ENCODE measurements at places on chromosomes 7 and 10.

DNA sequence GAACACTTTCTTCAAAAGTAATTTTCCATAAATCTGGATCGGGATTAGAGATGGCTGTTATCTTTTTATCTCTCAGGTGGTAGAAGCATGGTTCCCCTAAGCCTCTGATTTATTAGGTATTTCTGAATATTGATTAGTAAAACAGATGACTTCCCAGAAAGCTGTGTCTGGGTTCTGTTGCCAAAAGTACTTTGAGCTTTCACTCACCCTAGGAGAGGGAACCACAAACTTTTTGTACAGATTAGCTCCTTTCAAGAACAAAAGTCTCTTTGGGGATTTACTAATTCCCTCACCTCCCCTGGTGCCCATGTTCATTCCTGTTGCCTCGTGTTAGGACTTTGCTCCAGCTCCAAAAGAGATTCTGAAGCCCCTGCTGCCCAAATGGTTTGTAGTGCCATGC lies 46.7 kb upstream of the STRIP2 start:
- DNase-seq = no peak

DNA sequence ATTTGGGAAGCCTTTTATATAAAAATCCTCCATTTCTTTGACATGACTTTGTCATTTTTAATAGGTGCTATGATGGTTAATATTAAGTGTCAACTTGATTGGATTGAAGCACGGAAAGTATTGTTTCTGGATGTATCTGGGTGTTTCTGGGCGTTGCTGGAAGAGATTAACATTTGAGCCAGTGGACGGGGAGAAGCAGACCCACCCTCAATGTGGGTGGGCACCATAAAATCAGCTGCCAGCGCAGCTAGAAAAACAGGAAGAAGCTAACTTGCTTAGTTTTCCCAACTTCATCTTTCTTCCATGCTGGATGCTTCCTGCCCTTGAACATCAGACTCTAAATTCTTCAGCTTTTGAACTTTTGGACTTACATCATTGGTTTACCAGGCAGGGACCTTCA lies 1003.0 kb downstream of the SORCS3 start:
- DNase-seq = no peak

GRCh38 chr7:107856806-107857540 lies 34.0 kb upstream of the DLD start:
- DNase-seq = no peak

- no peak for DNase-seq
These were observed 49.1 kb downstream of the STRA8 start for GRCh38 chr7:135282561-135283254.

GRCh38 chr7:128868624-128869137 lies 6.0 kb downstream of the ATP6V1F start:
- DNase-seq = no peak

DNA sequence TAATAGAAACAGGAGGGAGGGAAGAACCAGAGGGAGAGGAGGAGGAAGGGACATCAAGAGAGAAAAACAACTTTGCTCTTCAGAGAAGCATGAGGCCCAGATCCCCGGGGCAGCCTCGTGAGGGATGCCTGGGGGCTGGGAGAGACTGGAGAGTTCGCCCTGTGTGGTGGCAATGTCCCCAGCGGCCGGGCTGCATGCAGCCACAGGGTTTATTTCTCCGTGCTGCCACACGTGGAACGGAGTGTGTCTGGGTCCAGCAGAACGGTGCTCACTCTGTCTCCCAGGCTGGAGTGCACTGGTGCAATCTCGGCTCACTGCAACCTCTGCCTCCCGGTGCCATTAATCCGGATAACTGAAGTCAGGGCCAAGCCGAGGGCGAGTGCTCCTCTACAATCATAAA lies 257.7 kb downstream of the ACTR3B start:
- DNase-seq = no peak

DNA sequence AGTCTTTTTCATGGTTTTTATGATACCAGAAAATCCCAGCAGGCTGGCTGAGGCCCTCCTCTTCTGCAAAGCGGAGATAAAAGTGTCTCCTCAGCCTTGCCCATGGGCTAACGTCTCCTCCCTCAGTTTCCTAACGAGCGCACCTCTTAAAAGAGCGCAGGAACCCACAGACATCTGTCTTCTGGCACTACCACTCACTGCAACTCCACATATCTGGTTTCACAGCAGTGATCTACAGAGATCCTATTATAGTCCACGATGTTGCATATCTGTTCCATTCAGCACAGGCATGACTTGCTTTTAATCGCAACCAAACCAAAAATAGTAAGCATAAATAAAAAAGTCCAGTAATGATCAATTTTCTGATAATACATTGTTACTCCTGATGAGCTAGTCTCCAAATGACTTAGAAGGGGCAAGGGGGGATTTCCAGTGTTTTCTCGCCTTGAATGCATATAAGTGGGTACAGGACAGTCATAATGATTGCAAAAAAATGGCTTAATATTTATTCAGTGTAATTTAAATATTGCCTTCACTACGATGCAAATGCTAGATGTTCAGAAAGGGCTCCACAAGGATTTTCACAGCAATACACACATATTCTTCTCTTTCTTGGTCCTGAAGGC lies 20.9 kb downstream of the ANKRD22 start:
- DNase-seq = no peak

DNA sequence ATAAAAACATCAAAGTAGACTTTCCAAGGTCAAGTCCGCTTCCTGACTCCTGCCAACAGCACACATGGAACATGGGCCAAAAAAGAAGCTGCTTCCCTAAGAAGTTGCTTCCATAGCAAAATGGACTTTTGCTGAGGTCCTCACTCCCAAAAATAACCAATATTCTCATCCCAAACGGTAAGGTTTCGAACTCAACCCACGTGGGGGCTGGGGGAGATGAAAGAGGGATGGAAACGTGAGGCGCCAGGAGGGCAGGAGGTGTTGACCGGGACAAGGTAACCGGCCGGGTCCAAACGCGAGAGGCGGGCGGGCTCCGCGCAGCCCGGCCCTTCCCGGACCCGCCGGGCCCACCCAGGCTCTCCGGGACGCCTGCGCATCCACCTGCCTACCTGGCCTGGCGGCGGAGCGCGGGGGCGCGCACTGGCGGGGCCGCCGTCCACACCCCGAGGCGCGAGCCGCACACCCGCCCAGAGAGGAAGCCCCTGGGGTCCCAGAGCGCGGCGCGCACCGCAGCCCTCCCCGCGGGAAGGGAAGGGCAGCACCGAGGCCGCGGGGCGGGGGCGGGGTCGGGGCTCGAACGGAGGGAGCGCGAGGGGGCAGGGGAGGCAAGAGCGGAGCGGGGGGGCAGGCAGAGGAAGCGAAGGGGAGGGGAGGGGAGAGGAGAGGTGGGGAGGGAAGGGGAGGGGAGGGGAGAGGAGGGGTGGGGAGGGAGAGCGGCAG lies 742 bp downstream of the LMBR1 start:
- peak; percentile 84 for DNase-seq

- DNase-seq = no peak
These were observed 31.4 kb upstream of the AQP1 start for GRCh38 chr7:30880125-30880720.

DNA sequence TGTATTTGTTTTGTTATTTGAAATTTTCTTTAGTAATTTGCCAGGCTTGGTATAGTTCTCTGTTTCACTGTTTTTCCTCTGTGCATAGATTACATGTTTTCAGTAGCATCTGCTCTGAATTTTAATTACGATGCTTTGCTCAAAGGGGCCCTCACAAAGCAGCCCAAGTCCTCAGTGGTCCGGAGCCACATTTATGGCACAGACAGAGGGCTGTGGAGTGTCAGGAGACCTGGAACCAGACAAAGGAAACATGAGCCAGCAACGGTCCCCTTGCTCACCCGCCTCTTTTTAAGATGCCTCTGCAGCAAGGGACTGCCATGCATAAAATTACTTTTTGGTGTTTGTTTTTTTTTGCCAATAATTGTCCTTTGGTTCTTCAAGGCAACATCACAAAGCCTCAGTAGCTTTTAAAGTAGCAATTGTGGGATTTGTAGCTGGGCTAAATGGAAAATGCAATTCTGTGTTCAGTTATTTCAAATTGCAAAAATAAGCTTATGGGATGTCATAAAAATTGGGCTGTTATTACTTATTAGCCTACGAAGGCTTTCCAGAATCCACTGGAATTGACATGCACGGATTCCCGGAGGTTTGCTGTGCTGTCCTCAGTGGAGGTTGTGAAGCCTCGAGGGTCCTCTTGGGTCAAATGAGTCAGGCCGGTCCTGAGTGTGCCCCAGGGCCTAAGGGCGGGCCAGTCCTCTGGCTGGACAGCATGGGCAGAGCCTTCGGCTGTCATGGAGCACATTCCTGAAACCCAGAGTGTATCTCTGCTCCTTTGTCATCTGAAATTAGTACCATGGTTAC lies 422.8 kb downstream of the GLRX3 start:
- no peak for DNase-seq

DNA sequence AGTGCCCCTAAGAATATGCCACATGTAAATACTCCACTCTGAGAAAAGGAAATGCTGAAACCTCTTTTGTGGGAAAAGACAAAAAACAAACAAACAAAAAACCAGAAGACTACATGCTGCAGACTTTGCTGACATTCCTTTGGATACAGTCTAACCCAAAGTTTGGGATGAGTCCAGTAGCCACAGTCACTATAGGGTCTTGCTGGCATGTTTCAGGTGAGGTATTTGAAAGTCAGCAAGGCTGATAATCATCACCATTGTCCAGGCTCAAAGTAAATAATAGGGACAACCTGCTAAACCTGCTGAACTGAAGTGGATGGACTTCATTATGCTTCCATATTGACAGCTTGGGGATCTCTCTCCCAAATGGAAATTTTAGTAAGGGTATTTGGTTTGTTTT lies 1087.0 kb upstream of the LRRTM3 start:
- no peak for DNase-seq

GRCh38 chr10:32271617-32272016 lies 75.3 kb downstream of the EPC1 start:
- no peak for DNase-seq

GRCh38 chr10:14924013-14924412 lies 29.9 kb downstream of the DCLRE1C start:
- no peak for DNase-seq

GRCh38 chr7:81383846-81384245 lies 386.0 kb downstream of the HGF start:
- no peak for DNase-seq

DNA sequence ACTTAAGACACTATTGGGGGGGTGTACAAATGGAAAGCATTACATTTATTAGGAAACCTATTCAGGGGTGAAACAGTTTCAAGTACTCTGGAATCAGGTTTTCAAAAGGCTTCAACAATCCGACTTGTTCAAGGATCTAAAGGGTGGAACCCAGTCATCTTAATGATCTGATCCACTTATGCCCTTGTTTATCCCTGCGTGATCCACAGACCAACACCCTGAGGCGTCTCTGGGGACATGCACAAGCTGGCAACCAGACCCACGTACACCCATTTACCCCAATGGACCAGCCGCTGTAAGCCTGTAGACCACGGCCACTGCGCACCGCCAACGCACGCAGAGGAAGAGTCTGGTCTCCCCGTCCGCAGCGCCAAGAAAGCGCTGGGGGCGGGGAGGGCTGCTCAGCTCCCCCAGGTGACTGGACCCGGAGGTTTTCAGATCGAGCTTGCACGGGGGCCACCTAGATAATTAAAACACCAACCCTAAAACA lies 13.4 kb downstream of the HNRNPF start:
- peak; percentile 82 for DNase-seq

DNA sequence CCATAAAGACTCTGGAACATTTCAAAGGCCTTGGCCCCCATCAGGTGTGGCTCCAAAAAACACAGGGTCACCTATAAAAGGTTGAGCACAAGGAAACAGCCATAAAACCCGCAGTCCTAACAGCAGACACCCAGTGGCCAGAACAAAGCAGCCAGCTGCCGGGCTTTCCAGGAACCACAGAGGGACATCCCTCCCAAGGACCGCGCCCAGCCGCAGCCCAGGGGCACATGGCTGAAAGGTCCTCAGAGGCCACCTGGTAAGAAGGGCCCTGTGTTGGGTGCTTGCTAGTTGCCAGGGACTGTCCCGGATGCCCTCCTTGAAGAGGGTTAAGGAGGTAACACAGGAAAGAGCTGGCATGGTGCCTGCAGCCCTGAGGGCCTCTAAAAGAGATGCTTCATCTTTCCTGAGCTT lies 32.7 kb downstream of the KCNMA1 start:
- no peak for DNase-seq

GRCh38 chr10:60607372-60607771 lies 170.9 kb upstream of the CDK1 start:
- no peak for DNase-seq

DNA sequence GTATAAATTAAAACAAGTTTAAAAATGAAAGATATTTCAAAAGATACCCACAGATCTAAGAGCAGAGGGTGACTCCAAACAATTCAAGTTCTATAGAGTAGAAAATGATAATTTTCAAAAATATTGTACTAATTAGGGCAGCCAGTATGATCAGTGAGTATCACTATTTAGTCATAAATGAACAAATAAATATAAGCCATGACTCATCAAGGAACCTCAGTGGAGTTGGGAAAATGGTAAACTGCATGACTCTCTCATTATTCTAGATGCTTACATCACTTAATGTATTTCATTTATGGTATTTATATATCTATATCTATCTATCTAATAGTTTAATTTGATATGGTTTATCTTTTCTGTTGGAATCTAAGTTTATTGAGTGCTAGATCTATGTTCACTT lies 94.3 kb downstream of the THSD7A start:
- DNase-seq = no peak

DNA sequence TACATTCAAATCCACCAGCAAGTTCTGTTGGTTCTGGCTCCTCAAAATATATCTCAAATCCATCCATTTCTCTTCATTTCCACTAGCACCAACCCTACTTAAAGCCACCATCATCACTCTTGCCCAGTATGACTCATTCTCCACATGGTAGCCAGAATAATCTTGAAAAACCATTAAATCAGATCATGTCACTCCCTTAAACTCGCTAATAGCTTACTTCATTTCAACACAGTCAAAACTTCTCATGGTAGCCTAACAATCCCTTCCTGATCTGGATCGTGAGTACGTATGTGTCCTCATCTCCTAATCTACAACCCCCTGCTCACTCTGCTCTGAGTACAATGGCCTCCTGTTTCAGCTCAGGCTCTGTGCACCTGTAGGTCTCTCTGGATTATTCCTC lies 8.7 kb downstream of the EPC1 start:
- no peak for DNase-seq
